Cardiac fibroblast (primary cell): ENCODE measurements at places on chromosomes 2 and 18.

DNA sequence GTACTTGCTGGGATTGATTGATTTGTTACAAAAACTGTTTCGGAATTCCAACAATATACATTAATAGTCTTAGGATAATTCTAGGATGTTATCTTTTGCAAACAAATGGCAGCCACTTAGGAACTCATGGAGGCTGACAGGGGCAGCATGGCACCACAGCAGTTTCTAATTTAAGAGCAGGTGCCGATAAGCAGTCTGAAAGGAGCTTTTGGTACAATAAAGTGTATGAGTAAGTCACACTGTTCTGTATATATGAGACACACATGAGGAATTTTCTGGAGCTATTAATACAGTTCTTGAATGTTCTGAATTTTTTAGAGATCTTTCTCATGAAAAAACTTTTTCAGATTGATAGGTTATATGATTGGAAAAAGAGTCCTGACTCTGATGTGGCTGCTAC lies 52.2 kb downstream of the EIF5B start:
- DNase-seq: no peak

GRCh38 chr2:207504513-207505170 lies 25.1 kb upstream of the CREB1 start:
- DNase-seq: peak; percentile 59

DNA sequence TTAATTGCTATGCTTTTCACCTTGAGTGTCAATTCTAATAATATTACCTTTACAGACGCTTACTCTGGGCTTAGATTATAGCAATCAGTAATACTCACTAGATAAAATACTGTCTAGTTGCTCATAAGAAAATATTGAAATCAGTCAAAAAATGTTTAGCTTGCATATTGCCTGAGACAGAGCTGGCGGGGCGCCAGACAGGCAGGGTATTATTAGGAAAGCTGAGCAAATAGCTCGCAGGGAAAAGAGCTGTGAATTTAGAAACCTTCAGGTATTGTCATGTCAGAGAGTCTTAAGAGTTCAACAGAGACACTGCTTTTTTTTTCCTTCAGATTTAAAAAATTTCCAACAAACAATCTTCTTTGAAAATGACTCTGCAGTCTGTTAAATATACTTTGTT lies 118.4 kb downstream of the MEIS1 start:
- DNase-seq: peak; percentile 41

GRCh38 chr2:109663721-109664120 lies 49.6 kb downstream of the SOWAHC start:
- DNase-seq: peak; percentile 83

GRCh38 chr2:55029098-55029497 lies 21.2 kb downstream of the RTN4 start:
- DNase-seq: no peak
